Tongue (tissue), 3 donors: ENCODE measurements at places on chromosomes 5 and 9.
A peak's percentile ranks its signal among the peaks of the same experiment; 100 is the strongest.

GRCh38 chr5:168291964-168292785, 730 bp downstream of the WWC1 start:
- no peak for DNase-seq

- no peak for DNase-seq
These were observed 16.1 kb downstream of the PLAC8L1 start for GRCh38 chr5:146089287-146089686.

DNA sequence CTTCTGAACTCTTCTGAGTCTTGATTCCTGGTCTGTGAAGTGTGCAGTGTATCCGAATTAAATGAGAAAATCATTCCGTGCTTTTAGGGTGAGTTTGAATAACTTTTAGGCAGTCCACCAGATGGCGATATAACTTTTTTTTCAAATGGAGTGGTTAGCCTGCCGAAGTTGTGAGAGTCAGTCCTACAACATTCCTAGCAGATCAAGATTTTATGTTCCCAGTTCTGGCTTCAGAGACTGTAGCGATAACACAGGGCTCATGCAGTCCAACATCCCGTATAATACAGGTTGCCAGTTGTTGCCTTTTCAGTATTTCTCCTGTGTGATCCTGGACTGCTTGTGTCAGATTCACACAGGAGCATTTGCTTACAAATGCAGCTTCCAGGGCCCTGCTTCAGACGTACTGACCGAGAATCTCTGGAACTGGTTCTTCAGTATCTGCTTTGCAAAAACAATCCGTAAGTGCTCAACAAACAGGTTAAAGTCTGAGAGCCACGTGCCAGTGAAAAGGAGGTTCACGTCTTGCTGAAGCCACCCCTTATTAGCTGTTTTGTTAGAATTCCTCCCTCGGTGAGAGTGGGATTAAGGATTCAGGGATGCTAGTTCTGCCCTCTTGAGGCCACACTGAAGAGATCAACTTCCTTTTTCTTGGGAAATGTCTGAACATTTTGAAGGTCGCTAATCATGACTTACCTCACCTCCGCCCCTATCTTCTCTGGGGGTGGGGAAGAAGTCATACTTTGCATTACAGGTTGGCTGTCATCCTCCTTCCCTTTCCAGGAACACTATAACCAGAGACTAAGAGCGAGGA, 22.8 kb downstream of the SMIM3 start:
- DNase-seq: peak; percentile 87

- no peak for DNase-seq
These were observed 313.4 kb upstream of the SLC30A5 start for GRCh38 chr5:68780299-68780955.
